ENCODE measurements at places on chromosomes 6 and 20. TPM values are rescaled to one million over a fixed set of nuclear protein-coding genes. Genes with fewer than 3 reads are reported as not detected.

DNA sequence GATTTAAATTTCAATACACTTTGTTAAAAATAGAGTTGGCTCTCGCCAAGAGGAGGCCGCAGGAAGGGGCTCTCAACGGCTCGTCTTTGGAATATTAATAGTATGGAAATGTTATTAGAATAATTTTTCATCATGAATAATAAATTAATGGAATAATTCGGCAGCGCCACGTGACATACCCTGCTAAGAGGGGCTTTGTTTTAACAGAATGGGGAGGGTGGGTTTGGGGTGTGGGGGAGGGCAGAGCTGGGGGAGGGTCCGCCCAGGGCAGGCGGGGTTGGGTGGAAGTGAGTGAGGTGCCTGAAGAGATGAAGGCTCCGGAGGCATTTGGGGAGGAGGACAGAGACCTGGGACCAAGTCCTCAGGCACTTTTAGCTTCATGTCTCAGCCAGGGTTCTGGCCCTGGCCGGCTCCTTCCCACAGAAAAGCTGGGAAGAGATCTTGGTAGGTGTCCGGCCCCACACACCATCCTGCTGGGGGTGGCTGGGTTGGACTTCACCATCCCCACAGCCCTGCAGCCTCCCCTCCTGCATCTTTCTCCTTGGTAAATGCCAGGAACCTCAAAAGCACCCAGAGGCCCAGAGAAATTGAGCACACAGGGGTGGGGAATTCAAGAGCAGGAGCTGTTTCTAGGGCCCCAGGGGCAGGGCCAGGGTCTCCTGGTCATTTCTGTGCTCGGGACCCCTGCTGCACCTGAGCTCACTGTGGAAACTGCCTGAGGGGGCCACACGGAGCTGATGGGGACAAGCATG lies 93.6 kb upstream of the BHLHE23 start:
- DNase-seq = no peak

GRCh38 chr6:25962149-25963127 lies at the start of gene TRIM38:
TRIM38 (plus strand) TSS chr6:25962802; CDS start chr6:25966523, 3,721 bp downstream.
- DNase-seq = peak; percentile 91

Gene GMPR
- 25.6 TPM for total RNA-seq

DNA sequence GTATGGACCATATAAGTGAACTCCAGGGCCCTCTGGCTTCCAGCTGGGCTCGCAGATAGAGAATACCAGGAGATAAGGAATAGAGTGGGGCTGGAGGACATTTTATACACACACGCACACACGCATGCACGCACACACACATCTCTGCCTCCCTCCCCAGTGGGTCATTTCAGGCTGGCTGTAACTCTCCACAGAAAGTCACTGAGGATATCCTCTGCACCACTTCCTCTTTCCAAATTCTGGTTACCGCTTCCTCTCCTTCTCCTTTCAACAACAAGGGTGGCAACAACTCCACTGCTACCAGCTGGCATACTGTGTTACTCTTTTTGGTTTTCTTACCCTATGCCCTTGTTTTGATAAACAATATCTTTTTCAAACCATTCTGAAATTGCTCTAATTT lies 280.2 kb downstream of the COL12A1 start:
- DNase-seq = no peak

DNA sequence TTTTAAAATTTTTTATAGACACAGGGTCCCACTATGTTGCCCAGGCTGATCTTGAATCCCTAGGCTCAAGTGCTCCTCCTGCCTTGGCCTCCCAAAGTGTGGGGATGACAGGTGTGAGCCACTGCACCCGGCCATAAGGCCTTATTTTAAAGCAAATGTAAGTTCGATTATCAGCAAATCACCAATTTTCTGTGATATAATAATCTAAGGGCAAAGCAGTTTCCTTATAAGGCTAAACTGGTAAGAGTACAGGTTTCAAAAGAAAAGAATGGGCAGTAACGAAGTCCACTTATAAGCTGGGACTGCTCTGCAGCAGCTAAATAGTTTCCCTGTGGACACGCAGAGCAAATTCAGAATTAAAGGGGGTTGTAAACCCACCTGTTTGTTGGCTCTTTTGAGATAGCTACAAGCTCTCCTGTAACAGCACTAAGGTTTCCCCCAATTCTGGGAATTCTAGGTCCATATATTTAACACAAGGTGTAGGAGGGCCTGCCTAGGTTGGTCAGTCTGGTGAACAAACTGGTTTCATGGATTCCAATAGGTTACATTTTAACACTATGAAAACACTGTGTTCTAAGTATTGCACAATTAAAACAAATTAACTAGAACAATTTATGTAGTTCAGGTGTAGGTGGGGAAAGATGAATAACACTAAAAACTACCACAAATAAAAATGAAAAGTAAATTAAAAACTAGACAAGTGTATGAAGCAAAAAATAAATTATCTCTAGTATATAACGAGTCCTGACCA lies 26.3 kb downstream of the LHFPL5 start:
- DNase-seq = no peak

DNA sequence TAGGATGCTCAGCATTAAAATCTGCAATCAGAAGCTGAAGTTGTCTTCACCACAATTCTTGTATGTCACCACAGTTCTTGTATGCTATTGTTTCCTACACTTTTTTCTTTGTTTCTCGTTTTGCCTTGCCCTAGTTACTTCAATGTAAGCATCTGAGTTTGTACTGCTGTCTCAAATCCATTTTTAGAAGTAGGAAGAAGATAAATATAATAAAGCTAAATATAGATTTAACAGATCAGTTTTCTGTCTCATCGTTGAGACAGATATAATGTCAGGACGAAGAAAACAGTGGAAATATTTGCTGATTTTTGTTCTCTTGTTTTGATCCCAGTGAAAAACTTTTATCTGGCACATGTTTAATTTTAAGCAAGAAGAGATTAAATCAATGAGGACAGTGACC lies 318.0 kb downstream of the QKI start:
- no peak for DNase-seq

Gene SLC22A3
- total RNA-seq = 55.2 TPM

DNA sequence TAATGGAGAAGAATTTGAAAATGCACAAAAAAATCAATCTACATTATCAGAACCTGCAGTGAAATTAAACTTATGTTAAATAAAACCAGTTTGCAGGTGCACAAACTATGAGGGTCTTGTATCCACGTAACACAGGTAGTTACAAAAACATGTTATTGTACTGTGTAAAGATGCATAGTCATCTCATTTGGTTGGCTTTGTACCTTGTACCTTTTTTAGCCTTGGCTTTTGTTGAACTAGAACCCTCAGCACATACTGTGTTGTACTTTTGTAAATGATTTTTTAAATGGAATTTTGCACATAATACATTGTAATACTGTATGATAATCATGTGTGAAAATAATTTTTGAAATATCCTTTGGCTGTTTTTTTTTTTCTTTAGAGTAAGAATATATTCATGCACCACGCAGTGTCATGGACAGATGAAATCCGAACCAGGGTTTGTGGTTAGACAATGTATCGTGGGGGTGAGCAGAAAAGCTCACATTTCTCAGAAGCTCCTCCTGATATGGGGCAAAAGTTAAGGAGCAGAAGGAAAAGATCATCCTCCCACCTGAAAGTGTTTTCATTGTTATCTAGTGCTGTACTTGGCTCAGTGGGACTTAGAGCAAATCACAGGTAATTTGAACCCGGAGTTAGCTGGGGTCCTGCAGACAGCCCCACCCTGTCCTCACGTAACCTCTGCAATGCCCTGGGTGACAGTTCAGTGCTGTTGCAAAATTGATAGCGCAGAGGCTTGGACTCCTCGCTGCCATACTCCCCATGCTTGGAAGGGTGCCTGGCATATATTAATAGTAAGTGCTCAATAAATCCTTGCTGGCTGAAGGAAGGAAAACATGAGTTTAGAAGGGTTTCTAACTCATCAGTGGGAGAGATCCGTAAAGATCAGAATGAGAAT lies 14.8 kb upstream of the NAA20 start:
- DNase-seq = no peak

- peak; percentile 56 for DNase-seq
Measured at GRCh38 chr20:62216636-62217566, 3.2 kb downstream of the HRH3 start.

DNA sequence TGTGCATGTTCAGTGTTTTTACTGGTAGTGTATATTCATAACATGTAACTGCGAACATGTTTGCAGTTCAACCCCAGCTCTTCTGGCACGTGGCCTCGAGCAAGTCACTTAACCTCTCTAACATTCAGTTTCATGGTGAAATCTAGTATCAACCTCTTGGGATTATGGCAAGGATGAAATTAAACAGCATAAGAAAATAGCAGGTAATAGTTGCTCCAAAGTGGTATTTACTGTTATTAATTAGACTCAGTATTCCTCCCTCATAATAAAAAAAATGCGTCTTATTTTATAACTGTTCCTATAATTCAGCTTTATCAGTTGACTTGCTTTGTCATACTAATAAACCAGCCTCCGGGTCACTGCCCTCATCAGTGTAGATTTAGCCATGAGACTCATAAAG lies 15.0 kb downstream of the FAM184A start:
- DNase-seq = no peak

DNA sequence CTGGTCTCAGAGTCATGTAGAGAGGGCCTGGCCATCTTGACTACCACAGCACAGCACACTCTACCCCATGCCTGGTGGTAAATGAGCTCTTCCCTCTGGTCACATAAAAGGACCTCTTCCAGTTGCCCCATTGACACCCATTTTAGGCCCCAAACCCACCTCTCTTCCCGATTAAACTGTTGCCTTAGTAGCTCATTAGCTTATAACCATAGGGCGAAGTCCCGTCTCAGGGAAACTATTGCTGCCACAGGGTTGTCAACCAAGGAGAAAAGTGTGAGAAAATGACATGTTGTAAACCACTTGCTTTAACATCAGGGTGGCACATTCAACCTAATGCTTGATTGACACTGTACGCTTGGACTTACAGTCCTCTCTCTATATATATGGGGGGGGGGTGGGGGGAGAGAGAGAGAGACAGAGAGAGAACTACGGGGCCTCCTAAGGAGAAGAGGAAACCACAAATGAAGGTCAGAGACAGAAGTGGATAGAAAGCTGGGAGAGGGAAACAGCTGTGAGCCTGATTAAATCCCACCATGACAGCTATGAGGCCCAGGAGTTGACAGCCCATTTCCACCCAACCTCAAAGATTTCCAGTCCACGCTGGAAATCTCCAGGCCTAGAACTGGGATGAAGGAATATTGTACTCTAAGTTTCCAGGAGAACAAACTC lies 14.9 kb upstream of the BTN1A1 start:
- no peak for DNase-seq

Gene TRIM40
- total RNA-seq = not detected

- DNase-seq = no peak
Measured at GRCh38 chr20:52890130-52890529, 82.0 kb upstream of the TSHZ2 start.

Gene POU3F2
- total RNA-seq = not detected

GRCh38 chr6:1917626-1918371 lies 308.1 kb downstream of the FOXC1 start:
- DNase-seq = no peak

Gene SLC52A3
- 3.5 TPM for total RNA-seq

Gene LIME1
- 16.7 TPM for total RNA-seq

GRCh38 chr6:170184316-170184715 lies 106.6 kb downstream of the DLL1 start:
- no peak for DNase-seq

DNA sequence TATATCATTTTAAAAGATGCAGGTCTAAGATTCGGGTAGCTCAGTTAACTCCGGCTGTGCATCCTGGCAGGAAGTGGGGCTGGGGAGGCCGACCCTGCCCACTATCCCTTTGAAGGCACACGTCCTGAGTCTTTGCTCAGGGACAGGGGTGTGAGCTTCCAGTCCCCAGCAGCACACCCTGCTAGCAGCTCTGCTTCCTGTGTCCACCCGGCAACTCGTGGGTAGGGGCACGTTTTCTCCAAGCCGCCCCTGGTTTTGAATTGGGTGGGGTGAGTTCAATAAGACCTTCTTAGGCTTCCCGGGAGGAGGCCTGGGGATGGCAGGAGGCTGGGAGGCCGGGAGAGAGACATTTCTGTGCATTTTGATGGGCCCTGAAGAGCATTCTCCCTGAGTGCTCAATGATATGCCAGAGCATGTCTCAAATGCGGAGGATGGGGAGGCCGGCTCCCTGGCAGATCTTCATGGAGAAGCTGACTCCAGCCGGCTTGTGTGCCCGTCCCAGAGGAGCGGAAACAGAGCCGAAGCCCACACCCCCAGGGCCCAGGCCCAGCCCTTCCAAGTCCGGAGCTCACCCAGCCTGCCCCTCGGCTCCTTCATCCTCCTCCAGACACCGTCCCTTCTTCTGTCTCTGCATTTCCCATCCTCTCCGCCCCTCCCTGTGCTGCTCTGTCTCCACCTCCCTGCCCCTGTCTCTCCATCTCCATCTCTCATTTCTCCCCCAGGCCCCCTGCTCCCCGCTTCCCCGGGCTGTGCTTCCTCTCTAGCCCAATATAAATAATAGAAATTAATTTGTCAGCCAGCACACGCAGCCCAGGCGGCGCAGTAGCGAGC lies 36.3 kb upstream of the ZFAND3 start:
- no peak for DNase-seq

Gene TNNC2
- not detected for total RNA-seq

DNA sequence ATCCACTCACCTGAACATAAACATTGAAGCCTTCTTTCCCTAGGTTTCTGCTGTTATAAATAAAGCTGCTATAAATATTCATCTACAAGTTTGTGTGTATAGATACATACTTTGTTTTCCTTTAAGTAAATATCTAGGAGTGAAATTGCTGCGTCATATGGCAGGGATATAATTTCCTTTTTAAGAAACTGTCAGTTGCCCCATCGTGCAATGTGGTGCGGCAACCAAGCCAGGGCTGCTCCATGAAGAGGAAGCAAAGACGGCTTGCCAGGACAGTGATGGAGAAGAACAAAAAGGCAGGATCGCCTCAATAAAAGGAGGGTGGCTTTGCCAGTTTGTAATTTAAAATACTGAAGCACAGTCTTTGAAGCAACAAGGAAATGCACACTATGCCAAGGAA lies 36.6 kb downstream of the CITED2 start:
- no peak for DNase-seq

DNA sequence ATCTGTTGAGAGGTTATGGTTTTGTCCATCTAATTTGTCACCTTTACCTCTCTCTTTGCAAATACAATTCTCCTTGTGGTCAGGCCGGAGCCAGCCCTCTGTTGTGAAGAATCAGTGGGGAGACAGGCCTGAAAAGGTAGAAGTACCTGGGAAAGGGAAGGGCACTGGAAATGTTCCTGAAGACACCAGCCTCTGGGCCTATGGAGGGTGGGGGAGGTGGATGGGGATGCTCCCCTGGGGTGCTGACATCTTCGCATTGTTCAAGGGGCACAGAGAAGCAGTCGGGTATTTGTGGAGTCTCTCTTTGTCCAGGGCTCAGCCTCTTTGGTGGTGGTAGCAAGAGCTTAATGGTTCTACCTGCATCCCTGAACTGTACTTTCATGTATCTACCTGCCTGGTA lies 24.4 kb upstream of the AFDN start:
- DNase-seq = no peak

Gene FAM50B
- 17.8 TPM for total RNA-seq

GRCh38 chr6:5250911-5251310 lies 9.8 kb downstream of the LYRM4 start:
- DNase-seq = no peak

GRCh38 chr6:109243863-109244825 lies 138.1 kb downstream of the CD164 start:
- DNase-seq = no peak

GRCh38 chr6:28429781-28430180 lies 13.5 kb downstream of the ZSCAN23 start:
- DNase-seq = no peak

Data from upper lobe of left lung (tissue), 6 donors.